Pancreas (tissue), 10 donors: ENCODE measurements at places on chromosomes 3 and 15. TPM values are rescaled to one million over a fixed set of nuclear protein-coding genes. Genes with fewer than 3 reads are reported as not detected.
A peak's percentile ranks its signal among the peaks of the same experiment; 100 is the strongest.

- DNase-seq, result no peak
- H3K27ac ChIP-seq, result no peak overlapping the region
Observed at GRCh38 chr3:117133066-117133465, 423.5 kb downstream of the TUSC7 start.

DNA sequence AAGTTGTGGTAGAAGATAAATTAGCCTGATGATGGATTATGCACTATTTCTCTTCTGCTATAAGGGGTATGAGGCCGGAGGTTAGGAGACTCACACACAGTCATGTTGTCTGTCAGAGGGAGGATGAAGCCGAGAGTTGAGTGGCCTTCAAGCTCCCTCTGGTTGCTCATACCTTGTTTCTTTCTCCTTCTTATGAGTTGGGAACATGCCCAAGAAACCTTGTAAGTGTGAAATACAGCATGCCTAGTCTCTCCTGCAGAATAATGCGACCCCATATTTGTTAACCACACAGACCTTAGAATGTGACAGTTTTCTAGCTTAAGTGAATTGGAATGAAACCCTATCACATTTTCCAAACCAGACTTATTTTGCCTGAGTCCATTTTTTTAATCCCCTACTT lies 366.7 kb downstream of the PTPRG start:
- no peak overlapping the region for H3K27ac ChIP-seq
- H3K36me3 ChIP-seq, result no peaks in the 10 kb centered on the region
- no peaks in the 10 kb centered on the region for H3K4me1 ChIP-seq
- DNase-seq, result no peak

DNA sequence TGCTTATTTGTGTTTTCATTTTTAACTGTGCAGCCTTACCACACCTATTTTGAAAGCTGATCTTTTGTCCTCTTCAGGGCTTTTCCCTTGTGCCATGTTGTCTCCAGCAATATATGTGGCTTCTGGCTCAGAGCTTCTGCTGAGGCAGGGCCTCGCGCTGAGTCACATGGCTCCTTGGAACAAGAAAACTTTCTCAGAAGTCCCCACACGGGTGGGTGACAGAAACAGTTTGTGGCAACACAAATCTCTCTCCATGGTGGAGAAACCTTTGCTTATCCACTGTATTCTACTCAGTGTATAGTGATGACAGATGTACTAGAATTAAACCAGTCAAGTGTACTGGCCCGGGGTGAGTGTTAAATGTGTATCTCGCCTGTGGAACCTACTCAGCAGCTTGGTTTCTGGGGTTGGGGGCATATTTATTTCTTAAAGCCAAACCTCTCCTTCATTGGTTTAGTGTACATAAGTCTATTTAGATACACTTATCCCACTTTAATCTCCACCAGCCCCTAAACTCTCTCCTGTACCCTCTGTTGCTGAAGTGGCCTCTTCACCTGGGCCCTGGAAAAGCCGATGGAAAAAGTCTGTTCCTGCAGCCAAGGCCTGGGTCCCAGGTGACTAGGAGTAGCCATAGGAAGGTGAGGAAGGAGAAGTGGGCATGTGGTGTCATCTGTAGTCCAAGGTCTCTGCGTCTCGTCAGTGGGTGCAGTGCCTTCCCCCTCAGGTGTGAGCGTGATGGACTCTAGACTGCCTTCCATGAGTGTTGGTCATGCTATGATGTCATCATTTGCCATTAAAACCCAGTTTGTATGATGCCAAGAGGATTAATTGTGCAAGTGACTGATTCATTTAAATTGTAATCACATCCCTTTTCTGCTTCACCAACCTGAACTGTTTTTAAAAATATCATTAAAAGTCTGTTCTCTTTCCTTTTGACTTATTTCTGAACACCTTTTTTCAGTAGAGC lies 3.2 kb upstream of the FBXL22 start:
- H3K27me3 ChIP-seq, result no peaks in the 10 kb centered on the region
- H3K27ac ChIP-seq, result no peak overlapping the region
- peaks cover 3% of the 10 kb centered on the region for H3K4me1 ChIP-seq
- no peak for DNase-seq

GRCh38 chr3:51354172-51354571 lies 30.9 kb upstream of the MANF start:
- no peak overlapping the region for H3K27ac ChIP-seq
- H3K4me1 ChIP-seq, result no peaks in the 10 kb centered on the region
- H3K4me3 ChIP-seq, result no peak overlapping the region
- no peaks in the 10 kb centered on the region for H3K27me3 ChIP-seq
- DNase-seq, result no peak

- peaks cover 3% of the 10 kb centered on the region for H3K4me1 ChIP-seq
- no peak overlapping the region for H3K4me3 ChIP-seq
- no peaks in the 10 kb centered on the region for H3K27me3 ChIP-seq
- no peak overlapping the region for H3K27ac ChIP-seq
Observed at GRCh38 chr3:112471596-112472325, 27.5 kb downstream of the BTLA start.

DNA sequence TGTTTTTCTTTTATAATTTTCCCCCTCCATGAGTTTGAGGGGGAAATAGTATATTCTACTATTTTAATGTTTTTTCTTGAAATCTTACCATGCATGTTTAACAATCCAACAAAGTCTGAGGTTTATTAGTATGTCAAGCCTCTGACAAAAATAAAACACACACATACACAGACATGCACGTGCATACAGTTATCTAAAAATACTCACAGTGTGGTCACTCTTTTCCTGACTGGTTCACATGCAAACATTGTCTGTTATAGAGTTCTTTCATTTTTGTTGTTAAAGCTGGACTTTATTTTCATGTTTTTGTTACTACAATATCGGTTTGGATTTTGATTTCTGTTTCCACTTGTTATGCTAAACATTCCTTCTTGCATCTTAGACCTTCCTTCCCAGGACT lies 236.6 kb downstream of the MFSD1 start:
- H3K4me3 ChIP-seq, result no peak overlapping the region
- no peaks in the 10 kb centered on the region for H3K36me3 ChIP-seq
- DNase-seq, result no peak
- no peak overlapping the region for H3K27ac ChIP-seq
- H3K27me3 ChIP-seq, result no peaks in the 10 kb centered on the region

DNA sequence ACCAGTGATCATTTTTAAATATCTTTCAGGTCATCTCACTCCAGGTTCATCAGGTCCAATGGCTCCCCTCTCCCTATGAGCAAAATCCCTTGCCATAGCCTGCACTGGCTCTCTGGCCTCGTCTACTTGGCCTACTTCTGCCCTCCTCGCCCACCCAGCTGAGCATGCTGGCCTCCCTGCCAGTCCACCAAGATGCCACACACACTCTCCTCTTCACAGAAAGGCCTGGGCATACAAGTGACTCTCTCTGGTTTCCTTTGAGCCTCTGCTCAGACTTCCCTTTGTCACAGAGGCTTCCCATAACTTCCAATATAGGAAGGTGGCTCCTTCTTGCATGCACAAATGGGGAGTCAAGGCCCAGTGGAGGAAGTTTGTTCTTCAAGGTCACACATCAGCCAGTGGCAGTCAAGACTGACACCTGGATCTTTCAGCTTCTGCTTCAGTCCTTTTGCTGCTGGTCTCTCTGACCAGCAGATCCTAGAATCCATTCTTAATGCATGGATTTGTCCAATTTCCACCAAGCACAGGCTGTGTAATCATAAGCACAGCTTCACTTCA lies 223.2 kb upstream of the HES1 start:
- no peaks in the 10 kb centered on the region for H3K36me3 ChIP-seq
- no peak overlapping the region for H3K4me3 ChIP-seq
- H3K27ac ChIP-seq, result no peak overlapping the region
- DNase-seq, result no peak

DNA sequence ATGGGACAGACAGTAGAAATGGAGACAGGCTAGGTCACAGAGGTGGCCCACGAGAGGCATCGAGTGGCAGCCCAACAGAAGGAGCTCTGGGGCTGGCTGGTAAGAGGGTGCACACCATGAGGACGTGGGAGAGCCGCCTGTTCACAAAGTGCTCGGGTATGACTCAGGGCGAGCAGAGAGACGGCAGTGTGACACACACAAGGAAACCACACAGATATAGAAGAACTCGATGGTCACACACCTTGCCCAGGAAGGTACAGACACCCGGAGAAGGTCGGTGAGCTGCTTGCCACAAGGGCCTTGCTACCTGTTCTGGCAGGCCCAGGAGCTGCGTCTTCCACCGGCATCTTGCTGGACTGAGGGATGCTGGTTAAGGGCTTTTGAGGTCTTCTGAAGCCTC lies 50.2 kb downstream of the CA12 start:
- no peak for DNase-seq
- no peaks in the 10 kb centered on the region for H3K4me1 ChIP-seq

DNA sequence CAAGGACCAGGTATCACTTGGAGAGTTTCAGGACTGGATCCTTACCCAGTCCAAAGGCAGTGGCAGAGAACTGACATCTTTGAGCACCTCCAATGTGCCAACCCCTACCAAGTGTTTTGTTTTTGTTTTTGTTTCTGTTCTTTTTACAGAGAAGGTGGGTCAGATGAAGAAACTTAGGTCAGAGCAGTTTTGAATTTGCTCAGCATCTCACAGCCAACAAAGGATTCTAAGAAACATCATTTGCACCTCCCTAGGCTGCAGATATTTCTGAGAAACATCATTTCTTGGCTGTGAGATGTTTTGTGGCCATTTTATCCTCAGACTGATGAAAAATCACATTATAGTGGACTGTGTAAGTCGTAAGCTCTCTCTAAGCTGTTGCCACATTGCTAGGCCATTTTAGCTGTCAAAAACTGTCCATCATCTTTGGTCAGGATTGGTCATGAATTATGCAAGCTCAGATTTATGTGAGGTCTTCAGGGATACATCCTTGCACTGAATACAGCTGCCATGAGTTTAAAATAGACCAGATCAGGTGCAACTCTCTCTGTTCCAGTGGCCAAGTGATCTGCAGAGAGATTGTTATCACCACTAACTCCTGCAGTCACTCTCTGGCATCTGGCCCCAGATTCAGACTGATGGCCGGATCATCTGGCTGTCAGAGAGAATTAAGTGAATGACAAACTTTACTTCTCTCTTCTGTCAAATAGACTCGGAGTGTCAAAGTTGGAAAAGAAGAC lies 341.5 kb downstream of the EPHB1 start:
- no peaks in the 10 kb centered on the region for H3K27me3 ChIP-seq
- no peaks in the 10 kb centered on the region for H3K4me1 ChIP-seq
- H3K27ac ChIP-seq, result no peak overlapping the region
- H3K4me3 ChIP-seq, result no peak overlapping the region
- DNase-seq, result no peak
- H3K36me3 ChIP-seq, result no peaks in the 10 kb centered on the region

DNA sequence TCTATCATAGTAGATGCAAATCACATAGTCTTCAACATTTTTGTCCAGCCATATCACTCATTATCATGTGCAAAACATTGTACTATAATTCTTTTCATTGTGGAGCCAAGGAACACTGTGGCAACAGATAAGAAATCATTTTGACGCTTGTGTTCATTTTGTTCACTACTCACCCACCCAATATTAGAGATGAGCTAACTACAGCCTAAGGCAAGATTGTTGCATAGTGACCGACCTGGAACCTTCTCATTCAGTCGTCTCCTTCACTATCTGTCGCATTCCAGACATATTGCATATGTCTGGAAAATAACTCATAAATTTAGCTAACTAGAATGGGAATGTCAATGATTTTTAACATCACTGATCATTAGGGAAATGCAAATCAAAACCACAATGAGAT lies 270.3 kb downstream of the CGGBP1 start:
- no peak overlapping the region for H3K4me3 ChIP-seq
- H3K4me1 ChIP-seq, result no peaks in the 10 kb centered on the region
- no peaks in the 10 kb centered on the region for H3K36me3 ChIP-seq
- no peak for DNase-seq
- no peak overlapping the region for H3K27ac ChIP-seq
- H3K27me3 ChIP-seq, result no peaks in the 10 kb centered on the region

The MYLK gene
- 8.6 TPM for total RNA-seq

GRCh38 chr3:20537234-20537633 lies 351.2 kb upstream of the SGO1 start:
- no peaks in the 10 kb centered on the region for H3K4me1 ChIP-seq
- no peak overlapping the region for H3K4me3 ChIP-seq
- no peak for DNase-seq
- no peaks in the 10 kb centered on the region for H3K36me3 ChIP-seq

- H3K27me3 ChIP-seq, result no peaks in the 10 kb centered on the region
- DNase-seq, result no peak
- no peak overlapping the region for H3K27ac ChIP-seq
- H3K4me3 ChIP-seq, result no peak overlapping the region
- H3K4me1 ChIP-seq, result no peaks in the 10 kb centered on the region
- H3K36me3 ChIP-seq, result no peaks in the 10 kb centered on the region
Observed at GRCh38 chr3:6862880-6863195, 1.9 kb downstream of the GRM7 start.

GRCh38 chr3:177983320-177983719 lies 552.9 kb upstream of the KCNMB2 start:
- DNase-seq, result no peak
- no peak overlapping the region for H3K4me3 ChIP-seq
- H3K27ac ChIP-seq, result no peak overlapping the region

- H3K4me3 ChIP-seq, result no peak overlapping the region
- H3K36me3 ChIP-seq, result no peaks in the 10 kb centered on the region
- no peak overlapping the region for H3K27ac ChIP-seq
- peak; percentile 68 for DNase-seq
- no peaks in the 10 kb centered on the region for H3K27me3 ChIP-seq
- no peaks in the 10 kb centered on the region for H3K4me1 ChIP-seq
Observed at GRCh38 chr3:49199239-49199899, 28.0 kb downstream of the KLHDC8B start.

GRCh38 chr3:100150473-100150872 lies 36.2 kb upstream of the FILIP1L start:
- H3K4me3 ChIP-seq, result no peak overlapping the region
- H3K27ac ChIP-seq, result no peak overlapping the region
- no peaks in the 10 kb centered on the region for H3K36me3 ChIP-seq
- no peaks in the 10 kb centered on the region for H3K4me1 ChIP-seq

The IL12A gene
- 0.46 TPM for total RNA-seq

The SRGAP3 gene
- total RNA-seq, result 2.8 TPM

GRCh38 chr3:72154391-72155335 lies 369.7 kb upstream of the PROK2 start:
- peak overlapping the region; percentile 57 for H3K27ac ChIP-seq
- H3K4me3 ChIP-seq, result no peak overlapping the region
